Cerebellar nuclear complex (tissue), 1 donor: ENCODE measurements at places on chromosomes 13 and 19.

DNA sequence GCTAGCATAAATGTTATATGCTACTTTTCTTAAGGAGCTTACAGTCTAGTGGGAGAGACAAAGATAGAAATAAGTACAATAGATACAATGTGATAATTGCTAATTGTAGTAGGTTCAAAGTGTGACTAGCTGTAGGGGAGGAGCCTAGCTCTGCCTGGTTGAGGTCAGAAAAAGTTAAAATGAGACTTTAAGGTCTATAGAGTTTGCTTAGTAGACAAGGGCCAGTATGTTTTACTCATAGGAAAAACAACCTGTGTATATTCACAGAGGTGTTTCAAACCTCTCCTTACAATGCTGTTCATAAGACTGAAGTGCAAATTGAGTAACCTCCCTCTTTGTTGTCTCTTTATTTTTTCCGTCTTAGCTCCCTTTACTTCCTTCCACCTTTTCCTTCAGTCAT is 56.1 kb downstream of the PDS5B start:
- DNase-seq: no peak

GRCh38 chr19:4684312-4685095 is 14.4 kb upstream of the MYDGF start:
- no peak for DNase-seq

DNA sequence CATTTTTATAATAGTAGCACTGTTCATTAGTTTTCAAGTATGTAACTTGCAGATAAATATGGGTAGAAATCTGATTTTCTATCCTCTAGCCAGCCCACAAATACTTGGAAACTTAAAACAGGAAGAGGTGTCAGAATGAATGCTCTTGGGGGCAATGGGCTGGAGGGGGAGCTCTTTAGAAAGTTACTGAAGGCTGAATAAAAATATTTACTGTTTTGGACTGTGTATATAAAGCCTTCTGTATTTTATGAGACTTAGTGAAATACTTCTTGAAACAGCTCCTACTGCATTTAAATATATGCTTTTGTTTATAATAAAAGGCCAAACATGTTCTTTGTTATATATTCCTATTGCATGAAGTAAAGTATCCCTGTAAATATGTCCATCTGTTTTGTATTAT is 138.8 kb downstream of the RGCC start:
- DNase-seq: no peak

DNA sequence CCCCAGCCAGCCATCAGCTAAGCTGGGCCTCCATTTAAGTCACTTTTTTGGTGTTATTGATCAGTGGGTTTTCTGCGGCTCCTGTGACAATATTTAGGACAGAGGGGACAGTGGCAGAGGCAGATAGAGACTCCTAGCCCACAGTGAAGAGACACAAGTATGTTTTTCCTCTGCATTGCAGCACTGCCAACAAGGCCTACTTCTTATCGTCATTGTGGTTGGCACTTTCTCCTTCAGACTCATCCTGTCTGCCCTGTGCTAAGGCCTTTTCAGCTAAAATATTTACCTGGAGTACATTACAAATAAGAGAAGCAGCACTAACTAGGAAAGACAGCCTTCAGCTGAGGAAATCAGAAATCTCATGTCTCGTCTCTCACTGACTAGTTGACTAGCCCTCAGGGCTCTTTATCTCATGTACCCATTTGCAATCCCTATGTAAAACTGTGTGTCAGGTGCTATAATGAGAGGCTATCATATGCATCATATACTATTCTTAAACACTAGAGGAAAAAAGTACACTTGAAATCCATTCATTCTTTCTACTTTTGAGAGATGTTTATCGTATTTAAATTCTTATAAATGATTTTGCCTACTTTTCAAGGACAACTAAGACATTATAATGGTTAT is 62.2 kb downstream of the ZAR1L start:
- DNase-seq: no peak

GRCh38 chr19:39518975-39519374 is 4.0 kb downstream of the SELENOV start:
- DNase-seq: no peak

GRCh38 chr13:27341616-27342015 is 71.0 kb downstream of the RASL11A start:
- DNase-seq: no peak

DNA sequence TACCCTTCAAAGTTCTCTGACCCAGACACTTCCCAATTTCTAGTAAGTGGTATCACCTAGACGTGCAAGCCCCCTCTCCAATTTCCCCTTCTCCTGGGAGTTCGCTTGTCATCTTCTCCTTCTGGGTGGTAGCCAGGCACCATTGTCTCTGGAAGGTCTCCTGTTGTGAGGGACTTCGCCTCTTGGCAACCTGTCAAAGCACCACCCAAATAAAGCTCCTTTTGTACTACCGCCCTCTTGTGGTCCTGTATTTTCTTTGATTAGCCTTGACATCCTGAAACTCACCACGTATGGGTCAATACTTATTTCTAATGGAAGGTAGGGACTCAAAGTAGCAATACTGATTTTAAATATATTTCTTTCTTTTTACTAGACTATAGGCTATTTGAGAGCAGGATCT is 8.2 kb downstream of the GPC5 start:
- DNase-seq: no peak

GRCh38 chr13:112777637-112778406 is 88.0 kb downstream of the ATP11A start:
- DNase-seq: no peak
